NK-92 treated with Interleukin-12 subunit alpha and Interleukin-12 subunit beta, amount 100 ng/mL, for 24 hours (cell line): ENCODE measurements at places on chromosomes 6 and 20.

DNA sequence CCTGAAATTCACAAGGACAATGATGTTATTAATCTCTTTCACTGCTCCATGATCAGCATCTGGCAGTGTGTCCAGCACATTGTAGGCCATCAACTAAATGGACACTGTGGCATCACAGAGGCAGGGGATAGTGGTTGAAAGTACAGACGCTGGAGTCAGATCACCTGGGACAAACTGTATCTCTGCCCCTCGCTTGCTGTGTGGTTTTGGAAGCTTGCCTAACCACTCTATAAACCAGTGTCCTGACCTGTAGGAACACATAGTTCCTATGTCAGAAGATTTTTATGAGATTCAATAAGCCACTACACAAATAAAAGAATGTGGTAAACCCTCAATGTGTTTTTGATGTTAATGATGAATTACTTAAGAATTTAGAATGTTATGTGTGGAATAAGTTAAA is 219.3 kb upstream of the RNF217 start:
- no peak for DNase-seq

- DNase-seq, result no peak
Observed at GRCh38 chr6:2646346-2646745, 104.4 kb downstream of the MYLK4 start.

DNA sequence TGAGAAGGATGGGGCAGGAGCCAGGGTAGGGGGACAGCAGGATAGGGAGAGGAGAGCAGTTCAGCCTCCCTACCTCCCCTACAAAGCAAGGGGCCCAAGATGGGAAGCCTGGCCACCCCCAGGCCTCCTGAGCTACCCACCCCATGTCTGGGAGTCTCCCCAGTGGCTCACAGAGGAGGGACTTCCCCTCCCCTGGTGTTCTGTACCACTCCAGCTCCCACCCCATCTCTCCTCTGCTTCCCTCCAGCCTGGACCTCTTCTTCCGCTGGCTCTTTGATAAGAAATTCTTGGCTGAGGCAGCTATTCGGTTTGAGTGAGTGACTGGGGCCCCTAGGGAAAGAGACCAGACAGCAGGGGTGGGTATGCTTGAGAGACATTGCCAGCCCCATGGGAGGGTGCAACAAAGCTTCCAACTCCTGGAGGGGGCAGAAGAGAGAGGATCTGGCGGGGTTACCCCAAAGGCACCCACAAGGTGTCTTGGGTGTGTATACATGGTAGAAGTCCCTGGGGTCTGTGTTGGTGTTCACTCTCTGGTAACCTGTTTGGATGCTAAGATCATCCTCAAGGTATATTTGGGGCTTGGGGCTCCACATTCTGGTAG is 8.2 kb upstream of the CAPN11 start:
- no peak for DNase-seq

DNA sequence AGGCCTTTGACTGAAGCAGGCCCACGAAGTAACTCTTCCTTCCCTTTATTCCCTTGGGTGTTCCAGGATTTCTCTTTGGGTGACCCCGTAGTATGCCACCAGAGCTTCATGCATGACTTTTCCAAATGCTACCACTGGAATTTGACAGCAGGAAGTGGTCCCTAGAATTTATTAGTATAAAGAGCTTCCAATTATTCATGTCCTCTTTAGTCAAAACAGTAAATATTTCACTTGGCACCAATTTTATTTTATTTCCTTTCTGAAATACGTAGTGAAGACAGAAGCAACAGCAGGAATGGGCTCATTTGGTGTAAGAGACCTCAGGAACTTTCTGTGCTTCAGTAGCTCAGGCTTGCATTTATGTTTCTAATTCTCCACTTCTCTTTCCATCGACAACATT is 151.3 kb downstream of the LCA5 start:
- DNase-seq, result no peak

DNA sequence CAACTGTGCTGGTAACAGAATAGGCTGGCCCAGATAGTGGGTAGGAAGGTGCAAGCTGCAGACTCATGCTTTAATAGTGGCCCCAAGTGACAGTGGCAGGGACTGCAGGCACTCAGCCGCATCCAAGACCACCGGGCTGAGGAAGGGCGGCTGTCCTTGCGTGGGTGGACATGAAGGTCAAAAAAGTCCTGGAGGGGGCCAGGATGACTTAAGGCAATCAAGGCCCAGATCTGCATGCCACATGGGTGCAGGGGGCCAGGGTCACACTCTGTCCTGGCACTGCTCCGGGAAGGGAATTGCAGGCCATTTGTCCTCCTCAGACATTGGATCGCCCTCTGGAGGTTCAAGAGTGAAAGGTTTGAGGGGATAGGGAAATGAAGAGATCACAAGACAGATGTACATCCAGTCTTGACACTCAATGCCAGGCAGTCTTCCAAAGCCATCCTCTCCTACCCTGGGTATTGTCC is 10.4 kb upstream of the VNN2 start:
- peak; percentile 51 for DNase-seq

DNA sequence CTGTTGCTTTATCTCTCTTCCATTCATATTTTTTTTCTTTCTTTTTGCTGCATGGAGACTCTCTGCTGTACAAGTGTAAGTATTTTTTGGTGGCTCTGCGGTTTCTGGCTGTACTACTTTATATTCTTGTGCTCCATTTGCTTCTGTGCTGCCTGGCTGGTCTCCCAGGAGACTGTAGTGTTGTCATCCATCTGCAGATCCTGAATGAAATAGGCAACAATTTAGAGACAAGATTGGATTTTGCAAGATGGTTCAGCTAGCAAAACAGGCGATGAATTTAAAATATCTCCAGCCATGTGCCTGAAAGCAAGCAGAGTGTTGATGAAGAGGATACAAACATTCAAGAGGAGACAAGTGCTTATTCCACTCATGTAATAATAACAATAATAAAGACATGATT is 75.1 kb upstream of the SCGN start:
- DNase-seq, result no peak

DNA sequence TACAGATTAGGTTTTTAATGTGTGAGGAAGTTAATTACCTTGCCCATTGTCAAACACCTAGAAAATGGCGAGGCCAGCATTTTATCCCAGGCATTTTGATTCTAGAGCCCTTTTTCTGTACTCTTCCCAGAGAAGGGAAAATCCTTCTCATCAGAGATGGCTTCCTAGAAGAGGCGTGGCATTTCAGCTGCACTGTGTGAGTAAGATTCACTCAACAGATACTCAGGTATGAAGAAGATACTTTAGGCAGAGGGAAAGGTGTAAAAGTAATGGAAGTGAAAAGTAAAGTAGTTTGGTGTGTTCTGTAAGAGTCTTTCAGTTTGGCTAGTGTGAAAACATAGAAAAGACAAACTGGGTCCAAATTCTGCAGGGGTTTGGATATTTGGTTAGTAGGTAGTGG is 113.8 kb downstream of the MAP3K4 start:
- no peak for DNase-seq

GRCh38 chr6:20644667-20645370 is 110.6 kb downstream of the CDKAL1 start:
- DNase-seq, result no peak

DNA sequence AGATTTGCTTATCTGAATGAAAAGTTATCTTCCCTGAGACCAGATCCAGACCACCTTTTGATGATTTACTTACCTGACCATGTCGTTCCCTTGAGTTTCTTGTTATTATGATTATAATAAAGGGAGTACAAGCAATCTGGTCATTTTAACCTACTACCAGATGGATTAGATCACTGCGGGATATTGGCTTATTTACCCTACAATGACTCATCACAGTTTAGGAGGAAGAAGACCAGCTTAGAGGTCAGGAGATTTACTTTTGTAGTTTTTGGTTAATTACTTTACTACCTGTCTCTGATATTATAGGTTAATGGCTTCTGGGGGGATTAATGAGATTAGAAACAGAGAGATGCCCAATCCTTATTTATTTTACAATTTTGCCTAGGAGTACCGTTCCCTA is 10.7 kb downstream of the PKIB start:
- DNase-seq, result no peak

DNA sequence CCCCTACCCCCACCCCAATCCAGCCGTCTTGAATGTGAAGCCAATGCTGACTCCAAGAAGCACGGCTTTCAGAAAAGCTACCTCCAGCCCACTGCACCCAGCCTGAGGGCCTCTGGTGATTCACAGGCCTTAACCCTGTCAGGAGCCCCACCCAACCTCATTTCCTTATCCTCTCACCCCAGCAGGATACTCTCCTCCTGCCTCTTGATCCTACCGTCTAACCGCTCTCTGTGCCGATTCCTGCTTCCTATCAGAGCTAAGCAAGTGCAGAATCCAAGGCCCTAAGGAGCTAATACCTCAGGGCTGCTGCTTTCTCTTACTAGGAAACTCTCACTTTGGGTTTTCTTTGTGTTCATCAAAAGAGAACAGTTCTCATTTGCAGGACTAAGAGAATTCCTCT is 47.2 kb downstream of the TRERF1 start:
- no peak for DNase-seq

DNA sequence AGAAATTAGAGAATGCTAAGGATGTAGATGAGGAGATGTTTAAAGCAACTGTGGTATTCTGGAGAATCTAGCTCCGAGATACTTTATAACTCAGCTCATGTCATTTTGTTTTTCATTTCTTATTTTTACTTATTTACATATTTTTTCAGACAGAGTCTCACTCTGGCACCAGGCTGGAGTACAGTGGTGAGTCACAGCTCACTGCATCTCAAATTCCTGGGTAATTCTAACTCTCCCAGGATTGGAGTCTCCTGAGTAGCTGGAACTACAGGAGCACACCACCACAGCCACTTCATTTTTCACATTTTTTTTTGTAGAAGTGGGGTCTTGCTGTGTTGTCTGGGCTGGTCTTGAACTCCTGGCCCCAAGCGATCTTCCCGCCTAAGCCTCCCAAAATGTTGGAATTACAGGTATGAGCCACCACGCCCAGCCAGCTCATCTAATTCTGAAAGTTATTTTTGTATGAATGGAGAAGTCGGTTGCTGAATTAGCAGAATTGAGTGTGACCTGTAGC is 94.3 kb upstream of the FAM8A1 start:
- DNase-seq, result no peak

DNA sequence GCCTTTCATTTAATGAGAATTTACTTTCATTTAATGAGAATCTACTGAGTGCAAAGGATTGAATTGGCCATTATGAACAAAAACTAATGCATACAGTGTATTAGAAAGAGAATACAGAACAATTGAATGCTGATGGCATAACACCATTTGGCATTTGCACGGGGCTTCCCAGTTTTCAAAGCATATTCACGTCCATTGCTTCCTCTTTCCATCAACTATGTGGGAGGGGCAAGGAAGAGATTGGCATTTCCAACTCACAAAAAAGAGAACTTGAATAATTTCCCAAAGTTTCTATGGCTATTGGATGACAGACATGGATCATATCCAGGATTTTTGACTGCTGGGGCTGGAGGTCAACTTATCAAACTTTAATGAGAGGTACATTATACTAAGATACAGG is 23.2 kb upstream of the ARG1 start:
- no peak for DNase-seq

DNA sequence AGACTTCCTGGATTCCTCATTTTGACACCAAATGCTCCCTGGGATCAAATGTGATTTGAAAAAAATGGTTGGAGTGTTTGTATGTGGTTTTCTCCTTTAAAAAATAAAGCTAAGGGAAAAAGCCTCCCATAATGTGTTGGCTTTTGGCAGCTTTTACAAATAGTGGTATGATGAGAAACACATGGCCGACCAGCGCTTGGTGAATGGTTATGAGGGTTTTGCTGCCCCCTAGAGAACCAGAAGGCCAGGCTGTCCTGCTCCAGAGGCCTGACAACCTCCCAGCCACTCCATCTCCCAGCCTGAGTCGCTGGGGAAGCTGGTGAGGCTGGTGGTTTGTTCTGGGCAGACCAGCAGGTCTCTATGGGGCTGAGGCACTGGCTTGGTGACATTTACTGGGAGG is 69.3 kb downstream of the CLIC5 start:
- no peak for DNase-seq

DNA sequence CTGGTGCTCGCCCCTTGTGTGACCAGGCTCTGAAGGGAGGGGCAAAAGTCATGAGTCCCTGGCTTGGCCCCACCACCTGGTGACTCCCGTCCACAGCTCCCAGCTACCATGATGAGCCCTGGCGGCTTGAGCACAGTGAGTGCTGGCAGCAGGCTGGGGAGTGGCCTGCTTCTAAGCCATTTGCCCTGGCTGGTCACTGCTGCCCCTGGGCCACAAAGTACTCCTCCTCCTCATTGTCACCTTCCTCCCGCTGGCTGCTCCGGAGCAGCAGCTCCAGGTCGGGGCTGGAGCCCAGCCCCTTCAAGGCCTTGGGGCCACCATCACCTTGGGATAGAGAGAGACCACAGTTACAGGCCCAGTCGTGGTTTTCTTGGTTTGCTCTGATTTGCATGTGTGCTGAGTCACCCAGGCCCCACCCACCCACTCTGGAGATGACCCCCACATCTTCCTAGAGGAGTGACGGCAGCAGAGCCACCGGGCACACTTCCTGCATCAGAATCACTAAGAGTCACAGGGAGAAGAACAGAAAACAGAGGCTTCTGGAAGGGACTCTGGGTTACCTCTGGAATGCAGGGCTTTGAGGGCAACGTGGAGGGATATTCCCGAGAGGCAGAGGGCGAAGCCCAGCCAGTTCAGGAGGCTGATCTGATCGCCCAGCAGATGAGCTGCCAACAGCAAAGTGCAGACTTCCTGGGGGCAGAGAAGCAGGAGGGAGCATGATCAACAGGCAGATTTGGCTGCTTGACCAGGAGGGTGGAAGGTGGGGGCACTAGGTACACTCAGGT is 42.1 kb upstream of the CDH22 start:
- no peak for DNase-seq

DNA sequence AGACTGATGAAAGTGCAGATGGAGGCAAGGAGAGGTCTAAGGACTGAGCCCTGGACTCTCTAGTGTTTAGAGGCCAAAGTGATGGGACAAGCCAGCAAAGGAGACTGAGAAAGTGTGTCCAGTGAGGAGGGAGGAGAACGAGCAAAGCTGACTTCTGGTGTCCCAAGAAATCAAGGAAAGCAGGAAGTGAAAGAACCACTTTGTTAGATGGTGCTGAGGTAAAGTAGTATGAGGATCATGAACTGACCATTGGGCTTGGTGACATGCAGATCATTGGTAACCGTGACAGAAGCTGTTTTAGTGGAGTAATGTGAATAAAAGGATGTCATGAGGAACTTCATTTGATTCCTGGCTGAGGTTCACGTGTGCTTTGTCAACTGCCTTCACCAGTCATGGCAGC is 108.4 kb downstream of the SLX4IP start:
- no peak for DNase-seq
